ENCODE measurements at places on chromosomes 11 and 22.

DNA sequence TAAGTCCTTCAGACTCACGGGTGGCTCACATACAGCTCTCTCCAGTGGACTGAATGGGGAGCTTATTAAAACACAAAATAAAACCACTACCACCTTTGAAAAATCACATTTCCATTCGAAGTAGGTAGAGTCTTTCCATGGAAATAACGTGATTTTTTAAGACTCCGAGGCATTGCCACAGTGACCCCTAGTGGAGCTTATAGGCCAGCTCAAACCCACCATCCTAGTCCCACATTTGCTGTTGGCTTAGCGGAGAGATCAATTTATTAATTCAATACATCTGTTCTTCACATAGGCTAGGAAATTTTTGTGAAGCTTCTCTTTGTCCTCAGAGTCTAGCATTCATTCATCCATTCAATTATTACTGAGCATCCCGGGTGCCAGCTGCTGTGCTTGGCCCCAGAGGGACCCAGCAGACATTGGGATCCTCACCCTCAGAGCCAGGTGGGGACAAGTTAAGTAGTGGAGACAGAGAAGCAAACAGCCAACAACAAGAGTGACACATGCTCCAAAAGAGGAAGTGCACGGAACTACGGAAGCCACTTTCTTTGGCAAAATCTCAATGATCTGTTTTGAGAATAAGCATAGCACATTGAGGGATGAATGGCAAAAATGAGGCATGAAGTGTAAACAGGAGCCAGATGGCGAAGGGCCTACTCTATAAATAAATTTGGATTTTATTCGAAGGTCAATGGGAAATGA, 10.2 kb upstream of the P4HA3 start:
- peak; percentile 10 for ATAC-seq

- peak; percentile 0 for ATAC-seq
Measured at GRCh38 chr22:24554313-24555164, at the start of gene GUCD1. TSS of gene GUCD1 (minus strand) at chr22:24555138. CDS start at chr22:24554991, 147 bp downstream.

DNA sequence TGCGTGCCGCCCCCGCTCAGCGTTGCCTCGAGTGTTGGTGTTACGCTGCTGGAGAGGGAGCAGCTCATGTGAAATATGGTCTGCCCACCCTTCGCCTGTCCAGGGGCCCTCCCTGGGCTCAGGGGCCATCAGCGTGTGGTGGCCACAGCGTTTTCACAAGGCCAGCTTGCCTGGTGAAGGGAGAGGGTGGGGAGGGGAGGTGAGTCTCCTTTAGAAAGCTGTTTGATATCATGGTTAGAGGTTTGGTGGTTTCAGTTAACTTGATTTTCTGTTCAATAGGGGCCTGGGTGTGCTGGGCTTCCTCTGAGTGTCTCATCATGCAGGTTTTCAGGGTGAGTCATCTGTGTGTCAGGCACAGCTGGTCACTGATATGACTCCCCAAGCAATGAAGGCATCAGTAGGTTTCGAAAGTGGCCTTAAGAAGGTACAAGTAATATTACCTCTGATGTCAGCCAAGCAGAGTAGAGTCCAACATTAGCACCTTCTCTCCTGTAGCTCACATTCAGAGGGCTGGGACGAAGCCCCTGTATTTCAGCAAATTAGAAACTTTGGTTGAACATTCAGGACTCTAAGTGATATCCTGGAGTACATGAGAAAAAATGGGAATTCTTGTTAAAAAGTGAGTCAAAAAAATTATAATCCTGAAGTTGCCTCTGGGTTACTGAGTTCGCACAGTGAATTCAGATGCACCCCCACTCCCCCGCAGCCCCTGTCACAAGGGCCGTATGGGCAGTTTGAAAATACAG, 172.5 kb downstream of the TBC1D22A start:
- ATAC-seq, result peak; percentile 66

DNA sequence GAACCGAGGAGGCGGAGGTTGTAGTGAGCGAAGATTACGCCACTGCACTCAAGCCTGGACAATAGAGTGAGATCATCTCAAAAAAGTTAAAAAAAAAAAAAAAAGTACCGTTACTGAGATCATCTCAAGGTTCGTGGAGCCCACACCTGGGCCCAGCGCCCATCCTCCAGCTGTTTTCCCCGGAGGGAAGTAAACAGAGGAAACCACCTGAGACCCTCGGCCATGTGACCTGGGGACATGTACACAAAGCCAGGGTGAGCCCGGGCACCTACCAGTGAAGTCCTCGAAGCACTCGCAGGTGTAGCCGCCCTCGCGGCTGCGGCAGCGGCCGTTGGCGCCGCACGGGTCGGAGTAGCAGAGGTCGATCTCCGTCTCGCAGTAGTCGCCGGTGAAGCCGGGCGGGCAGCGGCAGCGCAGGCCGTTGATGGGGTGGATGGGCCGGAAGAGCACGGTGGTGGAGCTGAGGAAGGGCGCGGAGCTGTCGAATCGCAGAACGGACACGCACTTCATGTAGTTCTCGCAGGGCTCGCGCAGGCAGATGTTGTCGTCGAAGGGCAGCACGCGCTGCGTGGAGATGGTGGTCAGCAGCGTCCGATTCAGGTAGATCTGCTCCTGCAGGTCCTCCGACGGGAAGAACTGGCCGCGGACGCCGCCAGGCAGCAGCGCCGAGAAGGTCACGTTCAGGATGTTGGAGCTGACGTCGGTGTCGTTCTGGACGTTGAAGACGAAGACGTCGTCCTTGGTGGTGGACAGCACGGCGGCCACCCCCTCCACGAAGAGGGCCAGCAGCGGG, 73.8 kb downstream of the CELSR1 start:
- ATAC-seq, result no peak

DNA sequence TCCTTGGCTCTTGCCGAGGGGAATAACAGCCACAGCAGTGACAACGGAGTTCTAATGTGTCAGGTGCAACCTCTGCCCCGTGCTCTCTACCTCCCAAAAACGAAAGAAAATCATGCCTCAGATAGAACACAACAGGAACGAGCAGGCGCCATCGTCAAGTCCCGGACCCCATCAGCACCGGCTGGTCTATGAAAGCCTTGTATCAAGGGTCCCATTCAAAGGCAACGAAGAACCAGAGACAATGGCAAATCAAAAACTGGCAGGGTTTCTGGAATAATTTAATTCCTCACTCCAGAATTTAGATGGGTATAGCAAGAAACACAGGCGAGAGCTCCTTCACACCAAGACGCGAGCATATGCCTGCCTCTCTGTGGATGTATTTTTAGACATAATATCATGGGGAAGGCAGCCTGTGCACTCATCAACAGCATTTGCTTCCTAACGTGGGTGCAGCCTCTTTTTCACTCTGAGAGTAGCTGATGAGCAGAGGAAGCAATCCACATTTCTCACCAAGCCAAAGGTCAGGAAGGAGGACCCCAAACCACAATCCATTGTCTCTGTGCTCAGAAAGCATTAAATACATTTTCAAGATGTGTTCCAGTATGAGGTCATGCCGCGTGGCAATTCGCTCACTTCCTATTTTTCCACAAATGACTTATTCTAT, 193.4 kb upstream of the BLID start:
- ATAC-seq, result no peak

DNA sequence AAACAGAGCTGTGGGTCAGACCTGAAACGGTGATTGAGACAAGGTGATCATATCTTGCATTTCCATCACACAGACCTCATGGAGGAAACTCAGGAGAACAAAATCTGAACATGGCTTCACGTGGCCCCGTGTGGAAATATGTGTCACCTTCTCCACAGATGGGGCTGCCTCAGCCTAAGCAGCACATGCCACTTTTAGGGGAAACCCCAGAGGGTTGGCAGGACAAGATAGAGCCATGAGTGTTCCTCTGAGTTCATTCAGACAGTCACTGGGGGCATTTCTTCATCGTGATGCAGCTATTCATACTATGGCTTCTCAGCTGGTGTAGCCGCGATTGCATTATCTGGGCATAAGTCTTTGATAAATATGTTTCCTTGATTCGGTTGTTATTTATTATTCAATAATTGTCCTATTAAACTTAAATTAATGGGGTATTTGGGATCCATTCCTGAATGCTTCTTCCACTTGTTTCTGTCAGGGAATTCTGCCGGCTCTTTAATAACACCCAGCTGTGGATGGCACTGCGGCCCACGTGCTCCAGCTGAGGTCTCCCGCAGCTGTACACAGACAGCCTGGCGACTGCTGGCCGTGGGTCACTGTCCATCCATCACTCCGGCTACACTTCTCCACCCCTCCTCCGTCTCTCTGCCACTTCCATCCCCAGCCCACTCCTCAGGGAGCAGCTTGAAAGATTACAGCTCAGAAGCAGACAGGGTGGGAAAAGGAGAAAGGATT, 485.1 kb downstream of the OPCML start:
- no peak for ATAC-seq

DNA sequence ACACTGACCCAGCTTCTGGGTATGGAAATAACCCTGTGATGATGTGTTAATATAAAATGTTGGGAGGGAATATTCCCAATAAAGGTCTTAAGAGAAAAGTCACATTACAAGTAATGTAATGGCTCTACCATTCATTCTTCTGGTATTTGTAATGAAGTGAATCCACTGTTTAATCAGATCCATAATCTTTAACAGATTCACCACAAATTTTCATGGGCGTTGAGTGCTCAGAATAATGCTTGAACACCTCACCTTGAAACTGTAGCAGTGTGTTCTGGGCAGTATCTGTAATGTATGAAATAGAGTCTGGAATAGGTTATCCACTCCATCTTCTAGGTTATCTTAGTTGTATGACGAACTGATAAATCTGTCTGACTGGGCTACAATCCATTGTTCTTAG, 26.6 kb upstream of the CRTAM start:
- ATAC-seq, result no peak

- no peak for ATAC-seq
Measured at GRCh38 chr11:120108785-120109168, 29.1 kb downstream of the TRIM29 start.

DNA sequence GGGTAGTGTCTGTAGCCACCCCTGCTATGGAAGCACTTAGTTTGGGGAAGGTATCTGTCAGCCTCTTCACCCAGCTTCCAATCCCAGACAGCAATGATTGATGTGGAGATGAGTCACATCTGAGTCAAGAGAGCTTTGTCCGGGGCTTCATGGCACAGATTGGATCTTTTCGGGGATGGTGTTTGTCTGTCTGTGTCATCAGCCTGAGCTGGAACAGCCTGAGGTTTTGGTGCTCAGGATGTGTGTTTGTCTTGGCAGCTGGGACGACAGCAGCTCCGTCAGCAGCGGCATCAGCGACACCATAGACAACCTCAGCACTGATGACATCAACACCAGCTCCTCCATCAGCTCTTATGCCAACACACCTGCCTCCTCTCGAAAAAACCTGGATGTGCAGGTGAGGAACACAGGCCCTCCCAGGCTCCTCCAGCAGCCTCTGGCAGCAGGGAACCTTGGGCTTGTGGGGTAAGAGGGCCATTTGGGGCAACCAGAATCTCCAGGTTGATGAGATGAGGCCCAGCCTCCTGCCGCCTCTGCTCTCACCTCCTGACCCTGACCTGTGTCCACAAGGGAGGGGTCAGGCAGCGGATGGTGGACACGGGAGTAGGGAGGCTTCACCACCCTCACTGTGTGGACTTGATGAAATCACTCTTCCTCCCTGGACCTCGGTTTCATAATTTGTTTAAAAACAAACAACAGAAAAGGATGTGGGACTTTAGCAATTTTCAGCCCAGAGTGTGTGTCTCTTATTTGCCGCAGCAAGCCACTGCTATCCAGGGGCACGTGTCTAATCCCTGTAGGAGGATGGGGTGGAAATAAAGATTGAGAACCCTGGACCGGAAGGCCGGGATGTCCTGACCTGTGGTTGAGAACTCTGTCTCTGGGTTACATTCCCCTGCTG, 124.3 kb downstream of the DBX1 start:
- peak; percentile 28 for ATAC-seq

DNA sequence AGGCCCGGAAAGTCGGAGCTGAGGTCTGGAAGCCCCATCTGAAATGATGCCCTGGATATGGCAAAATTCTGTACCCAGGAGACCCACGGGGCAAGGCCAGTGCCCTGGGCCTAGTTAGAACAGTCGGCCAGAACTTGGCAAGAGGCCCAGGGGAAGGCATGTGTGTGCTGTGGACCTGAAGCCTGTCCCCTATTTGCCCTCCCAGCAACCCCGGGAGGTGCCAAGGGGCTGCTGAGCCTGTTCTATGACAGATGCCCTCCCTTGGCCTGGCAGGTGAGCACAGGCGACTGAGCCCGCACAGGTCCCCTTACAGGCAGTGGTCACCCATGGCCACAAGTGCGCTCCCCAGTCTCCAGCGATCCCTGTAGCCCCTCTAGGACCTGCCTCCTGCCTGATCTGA, 51.7 kb downstream of the NAT10 start:
- no peak for ATAC-seq

- ATAC-seq, result no peak
Measured at GRCh38 chr11:48044577-48044976, 64.2 kb downstream of the PTPRJ start.

- ATAC-seq, result no peak
Measured at GRCh38 chr11:95515371-95515770, 274.2 kb downstream of the FAM76B start.

- ATAC-seq, result no peak
Measured at GRCh38 chr11:128338811-128339210, 248.5 kb downstream of the ETS1 start.

GRCh38 chr11:78179459-78180071, 8.9 kb downstream of the KCTD21 start:
- no peak for ATAC-seq

- ATAC-seq, result peak; percentile 48
Measured at GRCh38 chr22:38766076-38766777, 10.4 kb upstream of the SUN2 start.

DNA sequence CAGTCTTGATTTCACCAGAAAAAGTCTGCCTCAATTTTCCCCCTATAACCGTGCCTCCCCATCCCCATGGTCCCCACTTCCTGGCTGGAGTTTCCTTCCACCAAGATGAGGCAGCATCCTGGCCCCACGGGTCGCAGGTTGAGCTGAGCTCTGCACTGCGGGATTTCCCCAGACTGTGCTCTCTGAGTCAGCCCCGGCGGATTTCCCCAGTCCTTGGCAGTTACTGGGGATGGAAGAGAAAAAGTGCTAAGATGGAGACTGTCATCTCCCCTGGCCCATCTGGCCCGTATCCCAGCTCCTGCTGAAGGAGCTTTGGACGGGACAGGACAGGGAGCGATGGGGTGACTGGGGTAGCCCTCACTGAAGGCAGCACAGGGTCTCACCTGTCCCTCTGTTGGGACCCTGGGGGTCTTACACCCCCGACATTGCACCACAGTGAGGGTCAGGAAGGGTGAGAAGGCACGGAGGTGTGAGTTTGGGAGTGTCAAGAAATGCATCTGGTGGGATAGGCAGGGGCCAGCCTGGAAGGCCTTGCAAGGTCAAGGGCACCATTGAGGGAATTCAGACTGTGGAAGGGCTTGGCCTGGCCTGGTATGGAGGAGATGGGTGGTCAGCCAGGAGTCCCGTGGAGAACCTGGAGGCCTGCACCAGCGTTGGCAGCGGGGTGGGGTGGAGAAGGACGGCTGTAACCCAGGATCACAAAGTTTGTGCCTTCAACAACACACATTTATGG, 36.5 kb downstream of the NADSYN1 start:
- ATAC-seq, result no peak

DNA sequence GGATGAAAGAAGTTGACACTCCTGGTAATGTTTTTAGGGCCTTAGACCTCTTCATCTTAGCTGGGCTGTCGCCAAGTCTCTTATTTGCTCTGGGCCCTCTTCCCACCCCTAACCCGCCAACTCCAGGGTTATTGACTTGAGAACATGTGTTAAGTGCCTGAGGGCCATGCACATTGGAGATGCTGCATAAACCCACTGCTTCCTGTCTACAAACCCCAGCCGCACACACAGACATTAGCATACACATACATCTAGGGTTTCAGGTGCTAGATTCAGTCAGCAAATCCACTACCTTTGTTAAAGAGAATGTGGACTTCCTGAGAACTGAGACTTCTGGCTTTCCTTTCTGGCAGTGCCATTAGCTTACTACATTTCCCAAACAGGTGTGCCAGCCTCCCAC, 817 bp downstream of the PANX3 start:
- ATAC-seq, result no peak

GRCh38 chr11:32713496-32713895, 81.0 kb downstream of the CCDC73 start:
- ATAC-seq, result no peak

All from gastroesophageal sphincter (tissue), 4 donors.